ENCODE measurements at places on chromosomes 5 and 9.

DNA sequence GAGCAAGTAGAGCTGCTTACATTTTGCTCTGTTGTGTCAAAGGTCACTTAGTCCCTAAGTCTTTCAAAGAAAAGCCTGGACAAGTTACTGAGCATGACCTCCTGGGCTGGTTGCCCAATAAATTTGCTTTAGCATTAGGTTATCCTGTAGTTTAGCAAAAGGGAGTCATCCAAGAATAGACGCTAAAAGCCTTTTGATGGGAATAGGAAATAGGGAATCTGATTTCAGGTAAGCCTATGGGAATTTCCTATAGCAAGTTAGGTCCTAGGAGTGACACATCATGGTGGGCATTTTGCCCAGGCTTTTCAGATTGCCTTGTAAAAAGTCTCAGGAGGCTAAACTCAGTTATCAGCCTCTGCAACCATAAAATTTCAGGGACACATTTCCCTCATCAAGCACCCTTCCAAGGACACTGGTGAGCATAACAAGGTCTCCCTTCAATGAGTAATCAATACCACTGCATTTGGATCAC is 67.6 kb upstream of the RANBP3L start:
- DNase-seq = no peak

- DNase-seq = no peak
Measured at GRCh38 chr5:141514330-141515133, 25.7 kb downstream of the PCDHGC5 start.

DNA sequence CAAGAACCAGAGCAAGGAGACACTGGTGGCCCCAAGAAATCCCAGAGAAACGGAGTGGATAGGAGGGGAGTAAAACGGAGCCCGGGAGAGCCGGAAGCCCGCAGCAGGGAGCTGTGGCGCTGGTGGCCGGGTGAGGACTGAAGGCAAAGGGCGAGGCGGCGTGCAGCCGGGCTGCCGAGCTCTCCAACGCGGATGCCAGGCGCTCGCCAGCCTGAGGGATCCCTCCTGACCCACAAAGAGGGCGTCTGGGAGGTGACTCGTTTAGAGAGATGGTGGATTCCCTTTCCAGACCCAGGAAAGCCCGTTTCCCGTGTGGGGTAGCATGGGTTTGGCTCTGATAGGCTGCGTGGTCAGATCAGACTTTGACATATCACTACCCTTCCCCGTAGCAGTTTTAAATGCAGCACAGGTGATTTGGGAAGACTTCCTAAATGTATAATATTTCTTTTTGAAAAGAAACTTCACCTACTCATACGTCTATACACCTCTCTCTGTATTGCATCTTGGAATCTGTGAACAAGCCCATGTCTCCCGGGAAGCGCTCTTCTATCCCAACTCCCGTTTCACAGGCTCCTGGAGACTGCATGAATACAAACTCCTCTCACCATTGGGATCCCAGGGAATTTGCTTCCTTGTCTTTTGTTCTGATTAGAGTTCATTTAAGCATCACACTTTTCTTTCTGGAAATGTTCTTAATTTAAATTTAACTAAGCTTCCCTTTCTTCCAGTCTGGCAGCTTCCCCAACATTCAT is 158.1 kb downstream of the C9orf152 start:
- DNase-seq = no peak

DNA sequence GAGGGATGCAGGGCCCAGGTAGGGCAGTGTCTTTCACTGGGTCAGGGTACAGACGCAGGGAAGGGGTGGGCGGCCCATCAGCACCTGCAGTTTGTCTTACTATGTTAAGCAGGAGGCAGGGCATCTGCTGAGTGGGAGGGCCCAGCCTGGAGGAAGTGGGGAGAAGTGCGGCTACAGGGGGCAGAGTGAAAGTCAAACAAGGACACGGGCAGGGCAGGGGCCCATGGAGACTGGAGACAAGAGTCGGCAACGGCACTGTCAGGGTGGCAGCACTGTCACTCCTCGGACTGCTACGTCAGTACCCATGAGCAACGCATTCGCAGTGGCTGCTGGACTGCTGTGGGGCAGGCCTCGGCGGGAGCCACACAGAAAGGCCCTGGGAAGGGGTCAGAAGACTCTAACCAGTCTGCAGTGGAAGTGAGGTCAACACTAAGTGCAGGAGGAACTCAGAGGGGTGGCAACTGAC is 19.7 kb downstream of the CAMSAP1 start:
- no peak for DNase-seq

- no peak for DNase-seq
Measured at GRCh38 chr5:179475208-179475751, 75.1 kb upstream of the RUFY1 start.

GRCh38 chr5:181114844-181115778 is 15.9 kb downstream of the OR2V1 start:
- DNase-seq = no peak
